HFFc6 (cell line): ENCODE measurements at places on chromosomes 13 and 19.

- no peak for DNase-seq
These were observed 838 bp upstream of the MYADM start for GRCh38 chr19:53866865-53867224.

GRCh38 chr13:86681223-86681622, 882.0 kb upstream of the SLITRK6 start:
- no peak for DNase-seq

DNA sequence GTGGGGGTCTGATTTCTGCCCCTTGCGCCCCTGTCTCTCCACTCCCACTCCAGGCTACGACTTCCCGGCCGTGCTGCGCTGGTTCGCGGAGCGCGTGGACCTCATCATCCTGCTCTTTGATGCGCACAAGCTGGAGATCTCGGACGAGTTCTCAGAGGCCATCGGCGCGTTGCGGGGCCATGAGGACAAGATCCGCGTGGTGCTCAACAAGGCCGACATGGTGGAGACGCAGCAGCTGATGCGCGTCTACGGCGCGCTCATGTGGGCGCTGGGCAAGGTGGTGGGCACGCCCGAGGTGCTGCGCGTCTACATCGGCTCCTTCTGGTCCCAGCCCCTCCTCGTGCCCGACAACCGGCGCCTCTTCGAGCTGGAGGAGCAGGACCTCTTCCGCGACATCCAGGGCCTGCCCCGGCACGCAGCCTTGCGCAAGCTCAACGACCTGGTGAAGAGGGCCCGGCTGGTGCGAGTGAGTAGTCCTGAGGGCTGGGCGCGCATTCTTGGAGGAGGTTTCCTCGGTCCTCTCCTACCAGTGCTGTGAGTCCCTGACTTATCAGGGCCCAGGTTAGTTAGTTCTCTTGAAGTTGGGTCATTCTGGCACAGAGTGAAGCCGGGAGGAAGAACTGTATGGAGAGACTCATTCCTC, 12.7 kb downstream of the EHD2 start:
- no peak for DNase-seq

DNA sequence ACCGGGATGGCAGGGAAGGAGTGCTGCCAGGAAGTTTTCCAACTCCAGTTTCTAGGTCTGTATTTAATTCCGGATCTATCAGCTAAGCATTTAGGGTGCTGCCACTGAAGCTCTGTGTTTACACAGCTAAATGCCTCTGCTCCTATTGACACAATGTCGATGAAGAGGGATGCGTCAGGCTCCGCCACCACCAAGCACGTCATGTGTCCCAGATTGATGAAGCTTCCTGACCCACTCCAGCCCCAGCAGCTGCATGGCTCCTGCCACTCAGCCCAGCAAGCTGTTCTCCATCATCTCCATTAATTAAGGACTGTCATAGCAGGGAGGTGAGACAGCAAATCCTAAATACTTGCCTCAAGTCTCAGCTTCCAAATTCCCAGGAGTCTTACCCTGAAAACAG, 435.2 kb upstream of the ZNF507 start:
- DNase-seq: no peak

DNA sequence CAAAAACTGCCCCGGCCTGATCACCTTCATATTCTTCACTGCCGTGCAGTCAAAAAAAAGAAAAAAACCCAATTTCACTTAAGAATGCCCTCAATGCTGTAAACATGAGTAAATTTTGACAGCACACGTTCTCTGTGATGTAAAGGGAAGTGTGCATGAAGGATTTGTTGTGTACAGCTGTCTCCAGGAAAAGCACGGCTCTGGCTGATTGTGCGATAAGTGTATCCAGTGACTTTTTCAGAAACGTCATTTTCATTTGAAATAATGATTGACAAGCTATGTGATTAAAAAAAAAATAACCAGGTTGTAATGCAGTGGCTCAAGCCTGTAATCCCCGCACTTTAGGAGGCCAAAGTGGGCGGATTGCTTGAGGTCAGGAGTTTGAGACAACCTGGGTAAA, 39.6 kb downstream of the ANKRD10 start:
- no peak for DNase-seq

DNA sequence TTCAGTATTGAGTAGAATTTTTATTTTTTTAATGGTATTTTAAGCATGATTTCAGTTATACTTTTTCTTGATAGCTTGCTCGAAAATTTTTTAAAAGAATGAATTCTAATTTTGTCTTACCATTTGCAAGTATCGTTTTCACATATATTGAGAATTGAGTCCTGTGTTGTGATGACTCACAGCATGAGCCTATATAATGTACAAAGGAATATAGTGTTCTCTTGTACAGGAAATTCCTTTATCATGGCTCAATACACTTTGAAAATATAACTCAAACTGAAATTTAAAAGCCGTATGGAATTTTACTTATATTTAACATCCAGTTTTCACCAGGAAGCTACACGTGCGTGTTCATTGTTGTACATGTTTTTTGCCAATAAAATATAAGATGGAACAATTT, 161.1 kb upstream of the TMTC4 start:
- no peak for DNase-seq

GRCh38 chr19:5821521-5822180, 16.8 kb downstream of the NRTN start:
- no peak for DNase-seq

DNA sequence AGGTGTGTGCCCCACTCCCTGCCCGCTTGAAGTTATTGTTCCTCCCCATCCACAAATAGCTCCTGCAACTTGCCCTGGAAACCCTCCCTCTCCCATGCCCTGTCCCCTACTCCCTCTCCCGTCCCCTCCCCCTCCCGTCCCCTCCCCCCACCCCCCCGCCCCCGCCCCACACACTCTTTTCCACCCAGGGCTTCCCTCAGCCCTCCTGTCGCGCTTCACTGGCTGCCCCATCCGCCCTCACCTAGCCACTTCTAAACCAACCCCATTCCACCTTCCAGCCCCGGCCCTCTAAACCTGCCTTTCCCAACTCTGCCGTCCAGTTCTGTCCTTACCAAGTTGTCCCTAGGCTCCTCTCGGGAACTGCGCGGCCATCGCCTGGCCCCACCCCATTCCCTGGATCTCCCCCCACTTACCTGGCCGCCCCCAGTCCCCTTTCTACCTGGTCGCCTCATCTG, 993 bp downstream of the RGL3 start:
- DNase-seq: no peak

DNA sequence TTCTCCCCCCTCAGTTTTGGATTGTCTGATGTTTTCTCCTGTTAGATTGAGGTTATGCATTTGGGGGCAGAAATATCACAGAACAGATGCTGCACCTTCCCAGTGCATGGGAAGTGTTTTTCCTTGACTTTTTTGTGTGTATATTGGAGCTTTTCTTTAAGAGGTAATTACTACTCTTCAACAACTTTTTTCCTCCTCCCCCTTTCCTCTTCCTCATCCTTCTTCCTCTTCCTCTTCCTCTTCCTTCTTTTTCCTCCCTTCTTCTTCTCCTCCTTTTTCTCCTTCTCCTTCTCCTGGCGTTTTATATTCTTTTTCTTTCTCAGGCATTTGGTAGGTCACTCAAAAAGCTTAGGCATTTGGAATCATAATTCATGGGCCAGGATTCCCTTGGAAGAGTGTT, 18.1 kb upstream of the SPATA13 start:
- DNase-seq: no peak

DNA sequence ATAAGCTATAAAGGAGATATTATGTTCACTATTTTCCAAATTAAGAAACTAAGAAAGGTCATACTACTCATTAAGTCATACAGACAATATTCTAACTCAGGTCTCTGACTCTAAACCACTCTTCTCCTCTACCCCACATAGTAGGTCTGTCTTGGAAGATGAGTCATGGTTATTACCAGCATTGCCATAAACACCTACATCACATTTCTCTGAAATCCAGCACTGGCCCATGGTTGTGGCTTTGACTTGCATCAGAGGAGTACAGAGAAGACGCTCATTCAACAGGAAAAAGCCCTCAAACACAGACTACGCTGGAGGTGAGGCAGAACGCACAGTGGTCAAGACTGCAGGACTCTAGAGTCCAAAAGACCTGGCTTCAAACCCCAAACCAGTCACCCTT, 476.8 kb downstream of the COG6 start:
- no peak for DNase-seq
